ENCODE measurements at places on chromosomes 4 and X. TPM values are rescaled to one million over a fixed set of nuclear protein-coding genes. Genes with fewer than 3 reads are reported as not detected.

GLRA3 gene
- total RNA-seq: not detected

HPRT1 gene
- total RNA-seq: 113 TPM

UGT2B15 gene
- not detected for total RNA-seq

PNMA6F gene
- total RNA-seq: not detected

SATL1 gene
- total RNA-seq: not detected

CLNK gene
- total RNA-seq: not detected

NAP1L5 gene
- total RNA-seq: 4.1 TPM

TRMT2B gene
- 25.7 TPM for total RNA-seq

CTAG1B gene
- not detected for total RNA-seq

DNA sequence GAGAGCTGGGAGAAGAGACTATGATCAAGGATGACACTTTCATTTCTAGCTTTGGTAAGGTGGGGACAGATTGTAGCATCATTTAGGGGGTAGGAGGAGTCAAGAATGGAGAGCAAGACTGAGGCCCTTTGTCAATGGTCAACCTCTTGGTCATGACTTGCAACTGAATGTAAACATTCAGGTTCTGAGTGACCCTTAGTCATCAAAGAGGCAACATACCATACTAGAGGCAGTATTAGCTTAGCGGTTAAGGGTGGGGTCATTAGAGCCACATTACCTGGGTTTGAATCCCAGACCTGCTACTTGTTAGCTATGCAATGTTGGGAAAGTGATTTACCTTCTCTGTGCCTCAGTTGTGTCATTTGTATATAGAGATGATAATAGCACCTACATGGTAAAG, 76.5 kb downstream of the MED28 start:
- no peak for ATAC-seq

DNA sequence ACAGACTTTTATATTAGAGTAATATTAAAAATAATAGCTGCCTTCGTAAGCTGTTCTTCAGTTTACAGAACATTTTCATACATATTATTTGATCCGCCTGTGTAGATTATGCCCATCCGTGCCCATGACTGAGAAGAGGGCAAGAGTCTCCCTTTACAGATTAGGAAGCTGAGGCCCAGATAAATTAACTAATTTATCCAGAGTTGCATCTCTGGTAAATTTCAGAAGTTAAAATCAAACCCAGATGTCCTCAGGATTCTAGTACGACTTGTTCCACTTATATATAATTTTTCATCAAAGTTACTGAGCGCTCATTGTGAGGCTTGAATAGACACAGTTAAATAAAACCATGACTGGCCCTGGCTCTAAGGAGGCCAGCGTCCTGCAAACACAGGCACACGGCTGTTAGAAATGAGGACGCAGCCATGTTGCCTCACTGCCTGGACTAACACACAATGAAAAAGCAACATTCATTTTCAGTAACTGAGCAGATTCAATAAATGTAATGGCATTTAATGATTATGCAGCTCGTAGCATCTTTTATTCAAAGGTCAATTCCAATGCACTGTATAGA, 148.0 kb downstream of the TENM3 start:
- ATAC-seq: no peak

DNA sequence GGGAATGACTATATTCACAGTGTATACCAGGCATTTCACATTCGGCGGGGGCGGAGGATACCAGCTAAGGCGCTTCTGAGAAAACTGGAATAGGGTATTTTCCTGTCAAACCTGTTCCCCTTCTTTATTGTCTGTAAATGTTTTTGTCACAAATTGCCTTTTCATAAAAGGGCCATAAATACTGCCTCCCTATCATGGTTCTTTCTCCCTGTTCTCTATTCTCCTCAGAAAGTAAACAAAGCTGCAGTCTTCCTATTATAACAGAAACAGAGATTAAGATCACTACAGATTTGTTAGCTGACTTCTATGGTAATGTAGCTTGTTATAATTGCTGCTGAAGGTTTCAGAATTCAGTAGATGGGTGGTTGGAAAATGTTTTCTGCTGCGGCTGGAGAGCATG, 32.2 kb downstream of the MID2 start:
- no peak for ATAC-seq

- ATAC-seq: no peak
These were observed 1.1 kb upstream of the AVPR2 start for GRCh38 chrX:153903238-153903980.

DNA sequence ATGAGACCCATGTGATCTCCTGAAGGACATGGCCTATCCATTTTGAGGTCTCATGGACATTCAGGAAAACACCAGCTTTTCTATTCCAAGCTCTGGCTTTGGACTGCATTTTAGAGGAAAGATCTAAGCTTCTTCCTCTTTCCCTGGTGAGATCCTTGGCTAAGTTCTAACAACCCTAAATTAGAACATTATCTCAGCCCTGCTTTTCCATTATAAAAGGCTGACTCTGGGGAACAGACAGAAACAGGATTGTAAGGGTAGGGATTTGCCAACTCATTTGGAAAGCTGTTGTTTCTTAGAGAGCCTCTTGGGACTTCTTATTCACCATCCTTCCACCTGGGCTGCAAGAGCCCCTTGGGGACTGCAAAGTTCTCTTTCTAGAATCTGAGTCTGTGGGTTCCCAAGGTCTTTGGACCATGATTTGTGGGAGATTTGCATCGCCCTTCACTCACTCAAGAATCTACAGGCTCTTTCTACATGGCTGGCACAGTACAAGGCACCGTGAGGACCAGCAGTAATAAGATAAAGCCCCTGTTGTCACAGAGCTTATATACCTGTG, 146.9 kb downstream of the FNIP2 start:
- ATAC-seq: no peak

- ATAC-seq: no peak
These were observed 8.9 kb upstream of the ZCCHC13 start for GRCh38 chrX:74295101-74295500.

- no peak for ATAC-seq
These were observed 369.6 kb downstream of the PCDH7 start for GRCh38 chr4:31089815-31090214.

GRCh38 chrX:41707218-41707617, 16.8 kb upstream of the GPR82 start:
- peak; percentile 18 for ATAC-seq

- no peak for ATAC-seq
These were observed 127.2 kb downstream of the FNIP2 start for GRCh38 chr4:158895797-158896576.

DNA sequence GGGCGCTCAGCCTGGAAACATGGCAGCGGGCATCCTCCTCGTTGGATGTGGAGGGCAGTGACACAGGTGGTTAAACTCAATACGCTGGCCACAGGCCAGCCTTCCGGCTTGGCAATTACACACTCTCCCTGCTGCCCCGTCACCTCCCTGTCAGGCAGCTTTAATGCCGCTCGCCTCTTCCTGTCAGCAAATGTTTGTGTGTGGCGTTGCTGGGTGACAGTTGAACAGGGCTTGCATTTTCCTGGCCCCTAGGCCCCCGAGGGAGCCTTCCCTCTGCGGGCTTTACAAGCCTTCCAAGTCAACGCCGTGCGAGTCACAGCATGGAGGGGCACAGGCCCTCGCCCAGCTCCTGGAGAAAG, 620.0 kb downstream of the BCOR start:
- ATAC-seq: no peak

DNA sequence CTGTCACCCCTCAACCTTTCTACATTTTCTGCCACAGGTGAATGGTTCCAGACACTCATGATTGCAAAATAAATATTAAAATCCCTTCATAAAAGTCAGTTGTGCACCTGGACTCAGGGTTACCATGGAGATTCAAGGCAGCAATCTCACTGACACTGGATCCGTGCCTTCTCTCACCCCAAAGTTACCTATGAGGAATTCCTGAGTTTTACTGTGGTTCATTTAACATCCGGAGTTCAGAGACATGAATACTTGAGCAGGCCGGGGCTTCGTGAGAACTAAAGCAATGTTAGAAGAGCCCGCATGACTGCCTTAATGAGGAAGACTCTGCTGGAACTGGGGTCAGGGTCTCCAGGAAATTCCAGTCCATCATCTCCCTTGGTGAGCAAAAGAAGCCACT, 12.5 kb upstream of the CLNK start:
- ATAC-seq: no peak

- no peak for ATAC-seq
These were observed 373.5 kb upstream of the ARX start for GRCh38 chrX:25389266-25389665.

DNA sequence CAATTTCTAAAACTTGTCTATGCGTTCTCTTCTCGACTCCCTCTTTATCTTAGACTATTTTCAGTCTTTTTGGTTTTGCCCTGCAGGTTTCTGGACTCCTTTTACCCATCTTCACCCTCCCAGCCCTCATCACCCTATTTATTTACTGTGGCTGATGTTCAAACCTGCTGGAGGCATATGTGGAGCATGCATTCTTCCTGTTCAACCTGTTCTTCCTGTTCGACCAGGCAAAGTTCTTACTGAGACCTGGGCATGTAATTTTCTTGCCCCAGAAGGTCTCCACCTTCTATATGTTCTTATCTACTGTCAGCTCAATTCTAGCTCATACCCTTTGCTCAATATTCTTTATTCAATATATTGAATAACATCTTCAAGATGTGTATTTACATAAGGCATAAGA, 69.4 kb upstream of the AGA start:
- no peak for ATAC-seq

DNA sequence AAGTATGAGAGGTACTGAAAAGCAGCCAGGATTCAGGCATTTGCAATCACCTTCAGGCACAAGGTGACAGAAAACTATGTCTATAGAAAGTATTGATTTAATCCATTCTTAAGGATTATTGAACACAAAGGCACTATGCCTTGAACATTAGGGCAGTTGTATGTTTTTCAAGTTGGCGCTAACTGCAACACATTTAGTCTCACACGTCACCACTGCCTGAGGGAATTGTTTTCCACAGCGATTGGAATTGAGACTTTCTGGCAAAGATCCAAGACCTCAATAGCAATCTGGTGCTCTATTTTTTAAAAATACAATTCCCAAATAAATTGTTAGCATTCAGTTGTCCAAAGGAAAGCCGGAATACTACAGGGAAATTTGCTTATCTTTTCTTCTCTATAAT, 52.7 kb upstream of the FTHL17 start:
- no peak for ATAC-seq

- ATAC-seq: no peak
These were observed 195.8 kb downstream of the CLCN4 start for GRCh38 chrX:10352536-10352935.

DNA sequence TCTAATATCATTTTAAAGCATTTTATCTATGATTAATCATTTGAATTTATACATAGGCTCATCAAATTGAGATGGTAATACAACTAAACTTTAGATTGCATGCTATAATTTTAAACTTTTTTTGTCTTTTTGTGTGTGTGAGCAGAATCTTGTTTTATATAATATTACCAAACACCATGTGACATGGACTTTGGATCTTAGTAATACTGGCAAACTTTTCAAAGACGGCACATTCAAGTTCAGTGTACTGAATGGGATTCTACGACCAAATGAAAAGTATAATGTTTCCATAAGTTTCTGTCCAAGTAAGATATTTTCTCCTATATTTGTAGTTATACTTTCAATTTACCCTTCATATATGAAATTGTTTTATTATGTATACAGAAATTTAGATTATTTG, 116.0 kb downstream of the CFAP47 start:
- ATAC-seq: no peak

DNA sequence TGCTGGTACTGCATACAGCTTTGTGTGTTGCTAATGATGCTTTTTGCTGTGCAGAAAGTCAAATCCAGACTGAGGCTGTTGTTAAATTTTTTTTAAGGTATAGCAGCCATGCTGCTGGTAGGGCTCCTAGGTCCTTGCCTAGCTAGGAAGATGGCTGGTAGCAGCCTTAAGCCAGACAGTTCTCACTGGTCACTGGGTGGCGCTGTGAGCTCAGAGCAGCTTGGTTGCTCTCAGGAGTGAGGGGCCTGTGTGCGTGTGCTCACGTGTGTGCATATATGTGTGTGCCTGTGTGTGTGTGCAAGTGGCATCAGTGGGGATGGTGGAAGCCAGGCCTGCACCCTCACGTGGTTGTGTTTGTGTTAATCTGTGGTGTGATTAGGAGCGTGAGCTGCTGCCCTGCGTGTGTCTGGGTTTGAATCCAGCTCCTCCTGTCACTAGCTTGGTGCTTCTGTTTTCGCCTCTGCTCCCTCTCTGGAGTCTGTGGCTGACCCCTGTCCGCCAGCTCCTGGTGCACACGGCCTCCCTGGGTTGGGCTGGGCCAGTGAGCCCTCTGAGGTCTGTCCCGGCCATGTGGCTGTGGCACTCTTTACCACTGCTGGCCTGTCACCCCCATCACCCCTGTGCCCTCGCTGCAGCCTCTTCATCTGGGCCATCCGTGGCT, 46.1 kb downstream of the SORCS2 start:
- ATAC-seq: no peak

GRCh38 chr4:186854256-186854655, 130.6 kb upstream of the FAT1 start:
- ATAC-seq: no peak

- ATAC-seq: no peak
These were observed 222.6 kb downstream of the SPIN4 start for GRCh38 chrX:63128509-63128908.

DNA sequence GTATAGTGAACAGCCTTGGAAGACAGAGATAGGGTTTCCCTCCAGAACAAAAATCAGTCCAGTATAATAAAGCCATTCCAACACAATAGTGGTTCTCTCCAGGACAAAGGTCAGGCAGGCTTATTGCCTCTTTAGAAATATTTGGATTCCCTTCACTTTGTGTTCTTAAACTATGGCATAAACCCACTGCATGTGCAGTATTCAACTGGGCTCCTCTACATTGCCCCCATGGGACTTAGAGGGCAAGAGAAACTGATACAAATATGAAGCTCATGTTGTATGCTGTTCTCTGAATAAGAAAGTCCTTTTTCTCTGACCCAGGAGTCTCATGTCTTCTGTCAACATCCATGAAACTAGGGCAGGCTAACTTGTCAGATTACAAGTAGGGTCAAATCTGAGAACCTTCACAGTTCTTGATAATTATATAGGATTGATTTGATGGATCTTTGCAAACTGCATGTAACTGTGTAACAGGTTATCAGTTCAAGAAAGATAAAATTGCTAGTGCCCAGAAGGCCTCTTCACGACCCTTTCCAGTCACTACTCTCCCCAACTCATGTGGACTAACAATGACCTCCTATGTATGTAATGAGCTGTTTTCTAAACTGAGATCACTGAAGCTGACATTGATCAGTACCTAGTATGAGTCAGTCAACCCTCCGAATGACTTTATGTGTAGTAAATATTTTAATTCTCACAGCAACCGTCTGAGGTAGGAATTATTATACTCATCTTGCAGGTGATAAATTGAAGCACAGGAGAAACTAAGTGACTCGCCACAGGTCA, 31.9 kb upstream of the FAM9C start:
- ATAC-seq: peak; percentile 84
